ENCODE measurements at places on chromosomes 6 and 20.

DNA sequence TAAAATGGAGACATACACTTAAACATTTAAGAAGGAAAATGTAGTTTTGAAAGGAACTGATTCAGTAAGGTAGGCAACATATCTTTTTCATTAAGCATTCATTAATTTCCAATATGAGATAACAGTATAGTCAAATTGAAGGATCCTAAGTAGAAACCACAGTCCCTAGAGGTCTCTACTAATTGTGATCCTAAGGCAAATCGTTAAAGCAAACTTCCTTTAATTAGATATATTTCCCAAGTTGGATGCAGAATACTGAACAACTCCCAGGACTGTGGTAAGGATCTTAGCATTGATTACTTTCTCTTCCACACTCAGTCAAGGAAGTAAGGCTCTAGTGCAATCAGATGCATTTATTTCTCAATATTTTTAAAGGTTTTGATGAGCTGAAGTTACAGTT is 604.1 kb upstream of the GJE1 start:
- DNase-seq = no peak

DNA sequence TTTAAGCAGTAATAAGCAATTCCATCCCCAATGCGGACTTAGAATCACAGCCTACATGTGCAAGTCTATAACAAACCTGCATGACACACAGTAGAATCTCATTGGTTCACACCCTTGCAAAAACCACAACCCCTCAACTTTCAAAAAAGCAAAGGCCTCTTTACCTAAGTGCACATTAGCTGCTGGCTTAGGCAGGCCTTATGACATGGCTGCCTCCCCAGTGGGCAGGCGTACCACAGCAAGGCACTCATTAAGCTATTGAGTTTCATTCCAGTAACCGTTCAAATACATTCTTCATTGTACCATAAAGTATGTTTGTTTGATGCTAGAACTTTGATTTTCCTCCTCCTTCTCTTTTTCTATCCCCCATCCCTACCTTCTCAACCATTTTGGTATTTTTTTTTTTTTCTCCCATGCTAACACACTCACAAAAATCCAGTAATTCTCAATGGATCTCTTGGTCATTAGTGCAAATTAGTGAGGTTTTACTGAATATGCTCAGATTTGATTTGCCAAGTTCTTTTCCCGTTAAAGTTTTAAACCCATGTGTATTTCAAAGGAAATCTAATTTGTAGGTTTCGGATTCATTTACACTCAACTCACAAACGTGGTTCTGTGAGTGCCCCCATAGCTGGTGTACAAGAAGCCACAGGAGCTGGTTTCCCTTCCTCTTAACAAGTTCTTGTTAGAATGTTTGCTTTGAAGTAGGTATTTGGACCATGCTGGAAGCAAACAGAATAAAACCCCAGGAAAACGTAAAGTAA is 460.4 kb upstream of the RUNX2 start:
- no peak for DNase-seq

GRCh38 chr6:127932708-127933107 is 31.9 kb upstream of the THEMIS start:
- DNase-seq = no peak

DNA sequence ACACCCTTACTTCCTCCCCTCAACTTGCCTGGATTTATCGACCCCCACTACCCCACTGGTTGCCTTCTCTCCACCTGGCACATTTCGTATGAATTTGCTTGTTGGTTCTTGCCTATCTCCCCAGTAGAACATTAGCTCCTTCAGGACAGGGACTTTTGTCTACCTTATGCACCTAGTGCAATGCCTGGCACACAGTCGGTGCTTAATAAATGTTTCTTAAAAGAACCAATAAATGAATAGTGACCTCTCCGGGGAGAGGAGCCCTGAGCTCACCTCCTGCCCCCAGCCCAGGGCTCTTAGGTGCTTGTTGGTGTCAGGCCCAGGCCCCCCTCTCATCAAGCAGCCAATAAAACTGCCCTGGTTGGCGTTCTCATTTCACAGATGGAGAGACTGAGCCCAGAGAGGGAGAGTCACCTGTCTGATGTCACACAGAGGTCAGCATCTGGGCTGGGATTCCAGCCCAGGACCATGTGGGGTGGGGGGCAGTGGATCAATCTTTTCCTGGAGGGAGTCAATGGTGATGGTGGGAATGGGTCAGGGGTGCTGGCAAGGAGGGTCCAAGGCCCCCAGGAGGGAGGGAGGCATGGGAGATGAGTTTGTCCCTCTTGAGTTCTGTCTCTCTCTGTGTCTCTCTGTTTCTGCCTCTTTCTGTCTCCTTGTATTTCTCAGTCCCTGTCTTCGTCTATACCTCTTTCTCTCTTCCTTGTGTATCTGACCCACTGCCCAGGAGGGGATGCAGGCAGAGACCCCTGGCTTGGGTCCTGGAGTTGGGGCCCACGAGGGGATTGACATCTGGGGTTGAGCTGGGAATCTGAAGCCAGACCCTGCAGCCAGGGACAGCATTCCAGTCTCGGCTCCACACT is 89.6 kb downstream of the CEBPB start:
- DNase-seq = no peak

- no peak for DNase-seq
Measured at GRCh38 chr6:70150521-70150920, 152.4 kb downstream of the COL9A1 start.

GRCh38 chr20:61882716-61883615 is 182.7 kb downstream of the TAF4 start:
- no peak for DNase-seq

- no peak for DNase-seq
Measured at GRCh38 chr6:139819776-139820175, 445.3 kb upstream of the CITED2 start.

GRCh38 chr20:17709361-17710293 is 9.9 kb downstream of the BANF2 start:
- no peak for DNase-seq

- no peak for DNase-seq
Measured at GRCh38 chr6:14002176-14002947, 77.6 kb downstream of the RNF182 start.

DNA sequence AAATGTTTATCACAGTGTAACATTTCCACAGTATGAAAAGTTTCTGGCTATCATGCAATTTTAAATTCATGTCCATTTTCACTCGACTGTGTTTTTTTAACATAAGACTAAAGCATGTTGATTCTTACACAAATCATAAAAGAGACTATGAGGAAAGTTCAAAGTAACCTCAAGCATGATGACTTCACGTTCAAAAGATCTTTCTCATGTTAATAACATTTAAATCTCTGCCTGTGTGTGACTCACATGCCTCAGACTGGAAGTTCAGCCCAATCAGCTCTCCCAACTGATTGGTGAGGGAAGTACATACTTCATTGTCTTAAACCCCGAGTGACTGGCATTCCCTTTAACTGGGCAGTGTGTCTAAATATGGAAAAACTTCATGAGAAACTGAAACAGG is 37.4 kb downstream of the ATXN1 start:
- DNase-seq = no peak

DNA sequence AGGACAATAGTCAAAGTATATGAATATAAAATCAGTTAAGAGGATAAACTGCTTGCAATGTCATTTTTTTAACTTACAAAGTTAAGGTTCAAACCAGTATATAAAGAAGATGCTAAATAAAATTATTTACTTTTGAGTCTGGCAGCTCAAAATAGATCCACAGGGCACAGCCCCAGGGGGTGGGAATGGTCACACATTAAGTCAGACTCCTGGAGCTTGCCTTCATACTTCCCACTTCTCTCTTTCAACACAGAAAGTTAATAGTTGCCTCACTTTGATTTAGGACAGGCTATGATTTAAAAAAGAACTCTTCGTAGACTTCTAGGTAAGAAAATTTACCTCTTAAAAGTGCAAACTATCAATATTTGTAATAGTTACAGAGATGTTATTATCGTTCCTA is 158.3 kb upstream of the RUNX2 start:
- DNase-seq = no peak

GRCh38 chr6:75933387-75933975 is 139.0 kb downstream of the IMPG1 start:
- DNase-seq = no peak

GRCh38 chr6:112286010-112286409 is 31.6 kb upstream of the LAMA4 start:
- DNase-seq = no peak

- no peak for DNase-seq
Measured at GRCh38 chr20:33418033-33418432, 16.7 kb upstream of the CDK5RAP1 start.

DNA sequence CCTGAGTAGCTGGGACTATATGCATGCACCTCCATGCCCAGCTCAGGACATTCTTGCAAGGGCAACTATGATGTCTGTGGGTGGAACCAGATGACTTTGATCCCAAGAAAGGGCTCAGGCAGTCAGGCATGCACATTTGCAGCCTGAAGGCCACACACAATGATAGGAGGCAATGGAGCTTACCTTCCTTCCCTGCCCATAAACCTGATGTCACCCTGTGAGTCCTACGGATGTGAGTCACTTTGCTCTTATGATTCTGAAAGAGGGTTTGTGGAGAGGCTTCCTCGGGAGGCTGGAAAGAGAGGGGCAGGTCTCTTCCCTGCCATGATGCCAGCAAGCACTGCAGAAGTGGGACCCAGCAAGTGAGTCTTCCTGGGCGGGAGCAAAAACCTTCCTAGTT is 202.4 kb downstream of the LY86 start:
- no peak for DNase-seq

DNA sequence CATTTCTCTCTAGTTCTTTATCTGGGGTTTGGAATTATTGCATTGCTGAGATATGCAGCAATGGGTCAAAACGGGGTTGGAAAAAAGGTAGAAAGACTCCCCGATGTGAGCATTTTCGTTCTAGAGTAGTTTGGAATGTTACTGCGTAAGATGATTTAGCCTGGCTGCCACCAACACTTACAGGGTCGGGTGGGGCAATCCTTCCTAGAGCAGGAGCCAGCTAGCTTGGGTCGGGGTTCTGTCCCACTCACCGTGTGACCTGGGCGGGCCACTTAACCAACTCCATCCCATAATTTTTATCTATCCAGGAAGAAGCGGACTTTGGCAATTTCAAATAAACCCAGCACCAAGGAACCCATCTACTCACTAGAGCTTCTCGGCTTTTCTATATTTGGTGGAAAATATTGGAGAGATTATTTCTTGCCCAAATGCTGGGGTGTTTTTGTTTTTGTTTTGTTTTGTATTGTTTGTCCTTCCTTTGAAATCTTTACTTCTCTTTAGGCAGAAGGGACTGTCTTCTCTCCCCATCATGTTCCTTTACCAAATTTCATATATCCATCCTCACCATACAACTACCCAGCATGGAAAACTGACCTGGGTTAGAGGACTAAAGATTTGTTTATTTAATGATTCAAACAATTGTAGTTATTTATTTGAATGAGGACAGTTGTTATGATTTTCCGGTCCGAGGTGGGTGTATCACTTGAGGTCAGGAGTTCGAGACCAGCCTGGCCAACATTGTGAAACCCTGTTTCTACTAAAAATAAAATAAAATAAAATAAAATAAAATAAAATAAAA is 72.4 kb downstream of the GPX5 start:
- DNase-seq = peak; percentile 13

- peak; percentile 32 for DNase-seq
Measured at GRCh38 chr6:150537491-150537890, 62.2 kb upstream of the PLEKHG1 start.

DNA sequence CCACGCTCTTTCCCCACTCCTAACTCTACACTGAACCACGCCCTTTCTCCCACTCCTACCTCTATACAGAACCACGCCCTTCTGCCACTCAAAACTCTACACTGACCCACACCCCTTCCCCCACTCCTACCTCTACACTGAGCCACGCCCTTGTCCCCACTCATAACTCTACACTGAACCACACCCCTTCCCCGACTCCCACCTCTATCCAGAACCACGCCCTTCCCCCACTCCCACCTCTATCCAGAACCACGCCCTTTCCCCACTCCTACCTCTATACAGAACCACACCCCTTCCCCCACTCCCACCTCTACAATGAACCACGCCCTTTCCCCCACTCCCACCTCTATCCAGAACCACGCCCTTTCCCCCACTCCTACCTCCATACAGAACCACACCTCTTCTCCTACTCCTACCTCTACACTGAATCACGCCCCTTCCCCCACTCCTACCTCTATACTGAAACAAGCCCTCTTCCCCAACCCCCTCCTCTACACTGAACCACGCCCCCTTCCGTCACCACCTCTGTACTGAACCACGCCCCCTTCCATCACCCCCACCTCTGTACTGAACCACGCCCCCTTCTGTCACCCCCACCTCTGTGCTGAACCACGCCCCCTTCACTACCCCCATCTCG is 10.1 kb downstream of the PXMP4 start:
- no peak for DNase-seq

GRCh38 chr6:11129908-11130565 is 18.5 kb upstream of the ERVFRD-1 start:
- no peak for DNase-seq

DNA sequence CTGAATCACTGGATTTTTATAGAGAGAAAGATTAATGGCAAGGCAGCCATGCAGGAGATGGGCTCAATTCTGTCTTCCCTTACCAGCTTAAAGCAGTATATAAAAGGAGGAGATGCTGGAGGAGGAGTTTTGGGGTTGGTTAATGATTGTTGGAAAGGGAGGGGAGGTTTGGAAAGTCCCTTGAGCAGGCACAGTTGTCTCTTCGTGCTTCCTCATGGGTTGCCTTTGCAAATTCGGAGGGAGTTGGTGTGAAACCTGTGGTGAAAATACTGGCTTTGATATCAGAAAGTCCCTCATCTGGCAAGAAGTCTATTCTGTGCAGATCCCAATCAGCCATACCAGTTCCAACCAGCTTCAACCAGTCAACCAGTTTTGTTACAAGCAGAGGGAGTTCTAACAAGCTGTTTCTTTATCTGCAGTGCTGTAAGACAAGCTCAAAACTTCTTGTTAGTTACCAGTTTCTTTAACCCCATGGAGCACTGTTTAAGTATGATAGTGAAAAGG is 107.0 kb downstream of the HIVEP1 start:
- no peak for DNase-seq

DNA sequence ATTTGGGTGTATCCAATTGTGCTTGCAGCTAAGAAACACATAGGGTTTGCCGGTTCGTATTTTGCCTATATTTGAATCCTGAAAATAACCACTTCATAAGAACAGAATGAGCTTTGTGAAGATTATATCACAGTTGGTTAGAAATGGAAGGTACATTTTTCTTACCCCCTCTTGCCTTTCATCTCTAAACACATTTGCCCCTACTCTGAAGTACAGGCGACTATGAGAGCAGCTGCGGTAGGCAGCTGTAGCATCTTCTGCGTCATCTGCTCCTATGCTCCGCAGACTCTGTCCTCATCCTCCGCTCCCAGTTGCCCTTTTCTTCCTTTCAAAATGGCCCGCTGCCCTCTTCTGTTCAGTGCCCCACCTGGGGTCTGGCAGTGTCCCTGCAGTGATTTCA is 47.6 kb upstream of the REV3L start:
- DNase-seq = no peak

- DNase-seq = no peak
Measured at GRCh38 chr20:34875642-34876405, 588 bp upstream of the ACSS2 start.
